LoVo (cell line): ENCODE measurements at places on chromosomes 3 and 15.

GRCh38 chr3:107850681-107851080, 240.2 kb downstream of the CD47 start:
- DNase-seq = no peak

DNA sequence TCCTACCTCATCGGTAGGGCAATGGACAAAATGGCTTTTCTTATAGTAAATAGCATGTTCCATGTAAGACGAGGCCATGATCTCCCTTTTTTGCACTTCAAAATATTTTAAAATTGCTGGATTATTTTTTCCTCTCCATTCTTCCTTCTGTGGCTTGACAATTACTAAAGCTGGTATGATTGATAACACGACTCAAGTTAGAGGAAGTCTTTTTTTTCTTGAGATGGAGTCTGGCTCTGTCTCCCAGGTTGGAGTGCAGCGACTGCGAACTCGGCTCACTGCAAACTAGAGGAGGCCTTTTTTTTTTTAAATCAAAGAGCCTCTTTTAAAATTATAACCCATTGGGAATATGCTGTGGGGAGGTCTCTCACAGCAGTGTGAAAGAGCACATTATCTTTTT, 124.5 kb upstream of the TBL1XR1 start:
- DNase-seq = no peak

- no peak for DNase-seq
Observed at GRCh38 chr3:148146947-148147826, 550.5 kb upstream of the AGTR1 start.

GRCh38 chr15:23483821-23484299, 36.8 kb upstream of the GOLGA6L2 start:
- no peak for DNase-seq

GRCh38 chr3:39415983-39416382, 9.5 kb downstream of the RPSA start:
- DNase-seq = no peak

GRCh38 chr3:38169027-38169317, 3.6 kb downstream of the OXSR1 start:
- DNase-seq = no peak

GRCh38 chr3:39196034-39196433, 3.6 kb upstream of the XIRP1 start:
- no peak for DNase-seq

DNA sequence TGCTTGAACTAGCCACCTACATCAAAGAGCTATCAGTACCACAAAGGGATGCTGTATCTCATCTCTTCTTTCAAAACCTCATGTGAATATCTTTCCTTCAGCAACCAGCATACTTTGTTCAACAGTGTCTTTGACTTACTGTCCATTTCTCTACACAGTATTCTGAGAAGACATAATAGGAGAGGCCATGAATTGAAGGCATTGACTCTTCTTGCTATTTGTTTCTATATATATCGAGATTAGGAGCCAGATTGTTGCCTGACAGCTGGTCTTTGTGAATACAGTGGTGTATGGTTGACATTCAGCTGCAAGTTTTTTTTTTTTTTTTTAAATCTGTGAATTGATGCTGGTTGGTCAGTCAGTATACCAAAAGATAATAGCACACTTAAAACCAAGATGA, 12.1 kb upstream of the CSRNP1 start:
- no peak for DNase-seq

- DNase-seq = no peak
Observed at GRCh38 chr3:117550766-117551165, 841.2 kb downstream of the TUSC7 start.
